Astrocyte (in vitro differentiated cells and primary cell): ENCODE measurements at places on chromosomes 3 and 15. TPM values are rescaled to one million over a fixed set of nuclear protein-coding genes. Genes with fewer than 3 reads are reported as not detected.

- no peak for DNase-seq
- H3K4me1 ChIP-seq, result no peaks in the 10 kb centered on the region
- no peaks in the 10 kb centered on the region for H3K36me3 ChIP-seq
- no peak overlapping the region for H3K4me3 ChIP-seq
- H3K27me3 ChIP-seq, result no peaks in the 10 kb centered on the region
These were observed 607.2 kb downstream of the OTOL1 start for GRCh38 chr3:162103808-162104207.

Gene DNAH12
- total RNA-seq, result 0.23 and 0.36 TPM in 2 replicates

Gene TAGLN3
- 7.9 and 8.7 TPM in 2 replicates for total RNA-seq

Gene LYZL4
- not detected in 2 replicates for total RNA-seq

Gene ELP6
- 27.6 and 31.5 TPM in 2 replicates for total RNA-seq
